CD8-positive, alpha-beta memory T cell (primary cell): ENCODE measurements at places on chromosomes 7 and 10.

- DNase-seq: no peak
Measured at GRCh38 chr7:100689230-100690135, 4.6 kb downstream of the GIGYF1 start.

- no peak for DNase-seq
Measured at GRCh38 chr10:113036619-113037018, 86.6 kb downstream of the TCF7L2 start.

- DNase-seq: no peak
Measured at GRCh38 chr7:5433181-5433580, 9.5 kb upstream of the TNRC18 start.

- no peak for DNase-seq
Measured at GRCh38 chr7:155202106-155202871, 95.4 kb upstream of the INSIG1 start.

DNA sequence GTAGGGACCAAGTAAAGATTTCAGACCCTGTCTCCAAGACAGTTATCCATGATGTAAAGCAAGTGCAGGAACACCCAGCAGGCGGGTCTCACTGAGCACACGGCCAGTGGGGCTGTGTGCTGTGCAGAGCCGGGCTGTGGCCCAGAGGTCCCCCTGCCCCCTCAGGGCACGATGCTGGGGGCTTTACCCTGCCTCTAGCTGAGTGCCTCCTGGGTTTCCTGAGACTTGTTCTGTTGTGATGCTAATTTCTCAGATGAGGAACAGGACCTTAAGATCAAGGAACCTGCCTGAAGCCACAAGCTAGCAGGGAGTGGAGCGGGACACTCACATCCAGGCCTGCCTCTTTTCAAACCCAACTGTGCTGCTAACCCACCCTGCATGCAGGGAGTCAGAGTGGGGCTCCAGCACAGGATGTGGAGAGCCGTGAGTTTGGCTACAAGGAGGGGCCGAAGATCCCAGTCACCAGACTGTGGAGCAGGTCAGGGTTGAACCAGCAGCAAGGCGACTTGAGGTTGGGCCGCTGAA is 76.1 kb upstream of the LYZL2 start:
- DNase-seq: no peak

DNA sequence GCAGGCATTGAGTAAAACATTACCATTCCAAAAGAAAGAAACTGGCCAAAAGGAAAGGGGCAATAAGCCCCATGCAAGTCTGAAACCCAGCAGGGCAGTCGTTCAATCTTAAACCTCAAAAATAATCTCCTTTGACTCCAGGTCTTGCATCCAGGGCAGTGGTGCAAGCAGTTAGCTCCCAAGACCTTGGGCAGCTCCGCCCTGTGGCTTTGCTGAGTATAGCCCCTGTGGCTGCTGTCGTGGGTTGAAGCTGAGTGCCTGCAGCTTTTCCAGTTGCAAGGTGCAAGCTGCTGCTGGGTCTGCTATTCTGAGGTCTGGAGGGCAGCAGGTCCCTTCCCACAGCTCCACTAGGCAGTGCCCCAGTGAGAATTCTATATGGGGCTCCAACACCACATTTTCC is 580.1 kb upstream of the AUTS2 start:
- no peak for DNase-seq

DNA sequence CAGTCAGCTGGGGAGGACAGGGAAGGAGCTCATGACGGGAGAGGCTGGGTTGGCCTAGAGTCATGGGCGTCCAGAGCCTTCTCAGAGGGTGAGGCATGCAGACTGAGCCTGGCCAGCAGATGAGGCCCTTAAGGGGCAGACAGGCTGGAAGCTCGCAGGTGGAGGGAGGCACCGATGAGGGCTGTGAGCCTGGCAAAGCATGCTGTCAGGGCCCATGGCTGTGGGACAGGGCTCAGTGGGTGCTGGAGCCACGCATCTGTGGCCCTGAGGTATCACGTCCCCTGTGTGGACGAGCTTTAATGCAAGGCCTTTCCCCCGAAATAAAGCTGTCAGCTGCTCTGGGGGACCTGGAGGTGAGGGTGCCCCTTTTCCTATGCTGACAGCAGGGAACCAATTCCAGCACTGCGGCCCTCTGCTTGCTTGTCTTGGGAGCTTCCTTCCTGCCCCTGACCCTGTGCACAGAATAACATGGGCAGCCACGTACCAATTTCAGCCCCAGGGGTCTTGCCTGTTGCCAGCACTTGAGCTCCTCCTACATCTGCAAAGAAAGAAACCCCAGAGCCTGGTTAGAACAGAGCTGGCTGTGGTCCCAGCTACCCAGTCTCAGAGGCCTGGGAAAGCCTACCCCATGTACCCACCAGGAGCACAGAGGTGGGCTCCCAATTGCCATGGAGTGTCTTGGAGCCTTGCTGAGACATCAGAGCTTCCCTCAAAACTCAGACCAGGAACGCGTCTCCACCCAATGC is 20.6 kb downstream of the TMEM273 start:
- no peak for DNase-seq

DNA sequence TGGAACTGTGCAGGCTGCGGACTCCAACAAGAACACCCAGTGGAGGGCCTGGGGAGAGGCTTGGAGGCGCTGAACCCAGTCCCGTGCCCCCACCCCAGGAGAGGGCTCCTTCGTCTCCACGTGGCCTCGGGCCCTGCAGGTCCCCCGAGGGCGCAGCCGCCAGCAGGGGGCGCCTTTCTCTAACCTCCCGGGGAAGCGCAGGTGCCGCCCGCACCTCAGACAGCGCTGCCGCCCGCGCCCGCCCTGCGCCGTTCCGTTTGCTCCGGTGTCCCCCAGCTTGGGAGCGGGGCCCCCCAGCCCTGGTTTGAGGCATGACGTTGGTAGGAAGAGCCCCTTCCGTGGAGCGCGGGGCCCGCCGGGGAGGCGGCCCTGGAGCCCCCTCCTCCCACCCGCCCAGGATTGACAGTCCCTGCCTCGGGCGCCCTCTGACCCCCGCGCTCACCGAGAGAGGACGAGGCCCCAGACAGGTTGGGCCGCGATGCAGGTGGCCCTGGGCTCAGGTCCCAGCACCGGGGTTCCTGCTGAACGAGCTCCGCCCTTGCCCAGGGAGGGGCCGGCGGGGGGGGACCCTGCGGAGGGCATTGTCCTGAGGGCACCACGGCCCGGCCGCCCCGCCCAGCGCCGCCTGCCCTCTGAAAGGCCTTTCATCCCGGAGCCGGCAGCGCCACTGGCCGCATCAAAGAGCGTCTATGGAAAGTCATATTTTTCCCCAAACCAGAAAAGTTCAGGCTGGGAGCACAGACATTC is 42.8 kb downstream of the FOXL3 start:
- peak; percentile 78 for DNase-seq

DNA sequence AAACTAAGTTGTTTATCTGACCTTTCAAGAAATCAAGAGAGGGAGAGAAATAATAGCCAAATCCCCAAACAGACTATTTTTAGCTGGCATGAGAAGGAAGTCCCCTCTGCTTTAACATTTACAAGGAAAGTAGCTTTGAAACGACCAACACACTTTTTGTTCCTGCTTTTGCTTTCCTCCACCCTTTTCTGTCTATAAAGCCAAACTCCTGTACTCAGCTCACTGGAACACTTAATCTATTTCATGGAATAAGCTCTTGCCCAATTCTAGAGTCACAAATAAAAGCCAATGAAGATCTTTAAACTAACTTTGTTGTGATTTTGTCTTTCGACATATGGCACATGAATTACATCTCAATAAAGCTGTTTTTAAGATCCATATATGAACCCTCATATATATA is 86.8 kb upstream of the CCDC71L start:
- no peak for DNase-seq

DNA sequence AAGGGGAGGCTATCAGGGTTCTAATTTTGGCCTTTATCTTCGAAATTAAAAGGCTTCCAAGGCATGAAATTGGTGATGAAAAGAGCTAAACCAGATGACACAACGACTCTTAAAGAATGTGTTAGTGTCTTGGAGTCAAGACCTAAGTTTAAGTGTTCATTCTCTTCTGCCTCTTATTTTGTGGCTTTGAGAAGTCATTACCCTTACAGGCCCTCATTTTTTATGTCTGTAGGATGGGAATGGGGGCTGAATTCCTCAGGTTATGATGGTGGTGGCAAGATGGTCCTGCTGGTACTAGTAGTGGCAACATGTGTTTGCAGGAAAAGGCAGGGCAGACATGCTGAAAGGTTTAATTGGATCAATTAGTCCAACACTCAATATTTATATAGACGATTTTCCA is 15.4 kb downstream of the TAS2R60 start:
- no peak for DNase-seq

GRCh38 chr10:88126699-88127098 is 263.3 kb downstream of the PTEN start:
- DNase-seq: no peak

- no peak for DNase-seq
Measured at GRCh38 chr7:34075523-34076370, 170.4 kb downstream of the BMPER start.

- no peak for DNase-seq
Measured at GRCh38 chr7:69187824-69188333, 410.4 kb upstream of the AUTS2 start.

GRCh38 chr7:132930881-132931280 is 151.0 kb downstream of the CHCHD3 start:
- no peak for DNase-seq

DNA sequence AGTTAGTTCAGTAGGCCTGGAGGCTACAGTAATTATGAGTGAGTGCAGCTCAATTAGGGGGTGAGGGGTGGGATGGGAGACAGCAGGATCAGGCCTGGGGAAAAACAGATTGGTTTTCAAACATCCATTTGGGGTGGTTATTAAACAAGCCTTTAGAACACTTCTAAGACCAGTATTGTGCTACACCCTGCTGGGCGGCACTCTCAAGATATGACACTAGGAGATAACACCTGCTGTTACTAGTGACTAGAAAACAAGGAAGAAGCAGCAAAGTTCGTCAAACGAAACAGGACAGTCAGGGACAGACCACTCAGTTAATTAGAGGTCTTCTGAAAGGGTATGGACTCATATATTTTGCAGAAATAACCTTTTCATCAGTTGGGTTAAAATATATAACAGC is 353.6 kb downstream of the PTEN start:
- DNase-seq: no peak

DNA sequence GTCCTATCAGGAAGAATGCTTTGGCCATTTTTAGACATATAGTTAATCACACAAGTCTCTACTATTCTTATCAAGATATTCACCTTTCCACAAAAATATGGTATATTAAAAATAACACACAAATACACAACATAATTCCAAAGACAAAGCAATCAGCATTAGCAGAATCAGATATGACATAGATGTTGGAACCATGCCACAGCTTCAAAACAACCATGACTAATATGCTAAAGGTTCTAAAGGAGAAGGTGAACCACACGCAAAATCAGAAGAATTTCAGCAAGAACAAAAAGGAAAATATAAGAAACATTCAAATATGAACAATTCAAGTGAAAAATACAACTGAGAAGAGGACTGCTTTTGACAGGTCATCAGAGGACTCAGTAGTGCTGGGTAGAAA is 670.2 kb upstream of the SORCS1 start:
- no peak for DNase-seq

GRCh38 chr10:114917927-114918672 is 19.9 kb upstream of the TRUB1 start:
- no peak for DNase-seq

DNA sequence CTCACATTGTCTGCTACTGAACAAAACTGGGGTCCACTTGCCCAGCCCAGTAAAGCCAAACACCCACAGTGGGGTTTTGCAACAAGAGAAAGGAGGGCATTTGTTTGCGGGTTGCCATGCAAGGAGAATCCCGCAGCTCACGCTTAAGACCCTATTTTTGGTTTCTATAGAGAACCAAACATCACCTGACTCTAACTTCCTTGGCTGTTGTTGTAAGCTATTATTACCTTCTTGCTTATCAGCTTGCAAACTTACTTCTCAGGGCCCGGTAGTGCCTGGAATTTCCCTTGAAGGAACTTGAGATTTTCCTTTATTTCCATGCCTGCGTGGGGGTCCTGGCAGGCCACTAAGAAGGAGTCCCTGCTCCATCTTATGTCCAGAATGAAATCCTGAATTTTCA is 20.7 kb downstream of the IFIT3 start:
- no peak for DNase-seq

GRCh38 chr10:82251222-82251906 is 376.4 kb downstream of the NRG3 start:
- no peak for DNase-seq

DNA sequence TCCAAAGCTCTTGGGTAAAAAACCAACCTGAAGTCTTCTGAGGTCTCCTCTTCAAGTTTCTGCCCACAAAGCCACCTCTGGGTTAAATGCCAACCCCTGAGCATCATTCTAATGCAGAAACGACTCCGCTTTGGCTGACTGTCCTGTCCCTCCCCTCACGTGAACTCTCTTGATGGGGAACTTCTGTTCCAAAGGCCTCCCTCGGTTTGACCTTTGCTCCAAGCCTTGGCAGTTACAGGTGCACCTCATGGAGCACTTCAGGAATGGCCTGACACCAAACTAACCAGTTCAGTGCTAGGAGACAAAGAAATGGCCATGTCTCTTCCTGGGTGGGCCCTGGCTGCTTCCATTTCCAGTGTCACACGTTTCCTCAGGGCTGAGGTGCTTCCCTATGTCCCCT is 20.0 kb downstream of the CAMK2G start:
- no peak for DNase-seq

DNA sequence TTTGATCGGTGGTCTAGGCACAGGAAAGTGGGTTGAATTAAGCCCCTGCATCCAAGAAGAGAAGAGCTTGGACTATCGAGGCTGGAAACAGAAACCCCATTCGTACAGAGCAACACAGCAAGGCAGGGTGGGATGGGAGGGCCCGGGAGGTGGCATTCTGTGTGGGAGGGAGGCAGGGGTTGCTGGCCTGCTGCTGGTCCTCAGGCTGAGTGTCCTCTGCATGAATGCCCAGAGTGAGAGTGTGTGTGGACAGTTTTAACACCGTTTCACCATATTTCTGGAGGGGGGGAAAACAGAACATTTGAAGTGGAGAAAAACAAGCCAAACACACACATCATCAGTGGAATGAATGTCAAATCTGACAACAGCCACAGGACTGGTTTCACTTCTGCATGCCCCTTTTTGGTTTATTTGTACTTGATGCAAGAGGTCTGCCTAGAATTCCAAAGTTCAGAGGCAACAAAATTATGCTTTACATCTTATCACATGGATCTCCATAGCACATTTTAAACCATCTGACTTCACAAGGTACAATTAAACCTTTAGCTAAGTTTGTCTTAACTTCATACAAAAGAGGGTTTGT is 11.1 kb upstream of the ENO4 start:
- no peak for DNase-seq

- DNase-seq: no peak
Measured at GRCh38 chr7:39073432-39073831, 95.7 kb downstream of the POU6F2 start.

DNA sequence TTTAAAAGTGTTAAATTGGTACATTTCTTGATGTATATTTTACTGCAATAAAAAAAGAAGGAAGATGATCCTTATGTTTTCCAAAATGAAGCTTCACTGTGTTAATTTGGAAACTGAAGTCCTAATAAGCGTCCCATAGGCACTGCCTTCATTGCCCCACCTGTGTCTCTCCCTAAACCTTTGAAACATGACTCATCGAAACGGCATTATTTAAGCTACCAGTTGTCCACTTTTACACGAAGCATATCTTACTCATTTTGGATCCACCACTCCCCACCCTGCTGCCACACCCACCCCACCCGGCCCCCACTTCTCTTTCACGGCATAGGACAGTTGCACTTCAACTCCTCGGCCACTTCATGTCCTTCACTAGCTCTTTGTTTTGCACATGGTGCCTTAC is 85.5 kb downstream of the KIAA1549 start:
- DNase-seq: no peak

GRCh38 chr10:59997827-59998525 is 91.6 kb upstream of the CCDC6 start:
- DNase-seq: no peak
